ENCODE measurements at places on chromosomes 6 and 20.

- H3K27me3 ChIP-seq = no peaks in the 10 kb centered on the region
- no peak overlapping the region for H3K27ac ChIP-seq
- no peaks in the 10 kb centered on the region for H3K36me3 ChIP-seq
- DNase-seq = peak; percentile 57
- H3K4me3 ChIP-seq = no peak overlapping the region
- H3K4me1 ChIP-seq = no peaks in the 10 kb centered on the region
Observed at GRCh38 chr6:26258212-26258977, 106.6 kb upstream of the BTN3A2 start.

GRCh38 chr6:66902457-66902856, 1195.4 kb upstream of the EYS start:
- no peak overlapping the region for H3K27ac ChIP-seq
- no peaks in the 10 kb centered on the region for H3K4me1 ChIP-seq

DNA sequence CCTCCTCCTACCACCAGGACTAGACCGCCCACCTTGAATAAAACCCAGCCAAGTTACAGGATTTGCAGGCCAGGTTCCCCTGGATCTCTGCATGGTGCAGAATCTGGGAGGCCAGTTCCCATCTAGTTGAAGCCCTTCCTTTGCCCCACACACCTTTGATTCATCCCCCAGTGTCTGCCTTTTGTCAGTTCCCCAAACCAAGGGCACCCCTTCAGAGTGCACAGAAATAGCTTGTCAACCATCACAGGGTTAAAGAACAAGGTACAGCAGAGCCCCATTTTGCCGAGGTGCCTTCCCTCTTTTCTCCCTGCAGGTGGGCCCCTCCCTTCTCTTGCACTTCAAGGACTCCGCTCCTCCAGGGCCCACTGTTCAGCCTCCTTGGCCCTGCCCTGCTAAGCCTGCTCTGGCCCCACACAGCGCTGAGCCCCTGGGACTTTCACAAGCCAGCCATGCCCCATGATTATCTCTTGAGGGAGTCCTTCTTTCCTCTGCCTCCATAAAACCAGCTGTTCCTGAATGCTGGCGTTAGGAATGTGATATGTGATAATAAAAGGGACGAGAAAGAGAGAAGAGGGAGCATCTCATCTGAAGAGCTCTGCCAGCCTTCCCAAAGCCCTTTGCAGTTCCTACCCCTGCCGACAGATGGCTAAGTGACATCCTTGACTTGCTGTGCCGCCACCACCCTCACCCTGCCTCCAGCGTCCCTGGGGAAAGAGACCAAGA, 280.3 kb downstream of the CDC5L start:
- peak; percentile 87 for DNase-seq
- H3K4me3 ChIP-seq = no peak overlapping the region
- peak overlapping the region; percentile 74 for H3K27ac ChIP-seq
- no peaks in the 10 kb centered on the region for H3K27me3 ChIP-seq
- no peaks in the 10 kb centered on the region for H3K36me3 ChIP-seq

DNA sequence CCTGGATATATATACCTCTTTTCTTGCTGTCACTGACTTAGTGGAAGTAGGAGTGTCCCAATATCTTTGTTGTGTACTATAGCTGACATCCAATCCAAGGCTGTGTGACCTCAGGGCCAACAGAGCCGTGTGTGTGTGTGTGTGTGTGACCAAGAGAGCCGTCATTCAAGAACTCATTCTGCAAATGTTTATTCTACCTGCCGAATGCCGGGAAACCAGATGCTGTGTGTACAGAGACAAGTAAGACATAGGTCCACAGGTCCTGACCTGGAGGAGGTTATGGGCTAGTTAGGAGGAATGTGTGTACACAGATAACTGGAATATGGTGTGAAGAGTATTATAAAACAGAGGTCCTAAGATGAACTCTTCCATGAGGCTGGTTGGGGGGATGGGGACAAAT, 190.0 kb downstream of the DHX35 start:
- H3K4me1 ChIP-seq = no peaks in the 10 kb centered on the region
- H3K36me3 ChIP-seq = no peaks in the 10 kb centered on the region
- H3K27me3 ChIP-seq = no peaks in the 10 kb centered on the region
- no peak overlapping the region for H3K27ac ChIP-seq
- H3K4me3 ChIP-seq = no peak overlapping the region

DNA sequence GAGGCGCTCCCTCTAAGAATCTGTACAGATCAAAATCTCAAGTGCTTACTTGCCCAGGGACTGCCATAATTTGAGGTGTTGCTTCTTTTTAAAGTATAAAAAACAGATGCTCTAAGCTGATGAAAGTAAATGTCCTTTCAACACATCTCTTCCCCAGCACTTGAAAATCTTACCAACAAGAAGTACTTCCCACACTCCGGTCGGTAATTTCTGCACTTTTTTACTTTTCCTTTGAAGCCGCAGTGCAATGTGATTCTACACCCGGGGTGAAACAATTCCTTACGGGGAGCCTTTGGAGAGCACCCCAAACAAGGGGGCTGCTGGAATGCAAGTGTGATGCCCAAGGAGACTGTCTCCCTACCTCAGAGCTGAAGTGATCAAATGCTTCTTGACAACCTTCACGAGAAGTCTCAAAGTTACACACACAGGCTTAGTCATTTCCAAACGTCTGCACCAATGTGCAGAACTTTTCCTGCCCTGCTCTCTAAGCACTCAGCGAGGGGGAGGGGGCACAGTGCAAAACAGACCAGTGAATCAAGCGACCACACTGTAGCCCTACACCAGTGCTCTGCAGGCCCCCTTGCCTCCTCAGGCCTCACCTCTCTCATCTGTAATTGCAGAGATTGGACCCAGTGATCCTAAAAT, 56.7 kb downstream of the ATXN1 start:
- H3K4me3 ChIP-seq = no peak overlapping the region
- no peak overlapping the region for H3K27ac ChIP-seq
- H3K36me3 ChIP-seq = no peaks in the 10 kb centered on the region
- no peaks in the 10 kb centered on the region for H3K27me3 ChIP-seq

DNA sequence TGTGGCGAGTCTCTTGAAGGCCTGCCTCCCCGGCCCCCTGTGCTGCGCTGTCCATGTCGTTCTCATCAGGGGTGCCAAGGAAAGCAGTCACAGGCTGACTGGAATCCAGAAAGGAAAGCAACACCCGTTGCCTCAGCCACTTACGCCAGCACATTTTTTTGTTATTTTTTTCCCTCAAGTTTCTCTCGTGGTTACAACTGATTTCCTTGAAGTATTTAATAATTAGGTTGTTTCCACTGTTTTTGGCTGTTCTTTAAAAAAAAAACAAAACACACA, 17.9 kb upstream of the SLC22A1 start:
- no peaks in the 10 kb centered on the region for H3K4me1 ChIP-seq
- H3K27ac ChIP-seq = no peak overlapping the region
- no peak overlapping the region for H3K4me3 ChIP-seq
- H3K36me3 ChIP-seq = peaks cover 5% of the 10 kb centered on the region
- DNase-seq = no peak
- no peaks in the 10 kb centered on the region for H3K27me3 ChIP-seq

DNA sequence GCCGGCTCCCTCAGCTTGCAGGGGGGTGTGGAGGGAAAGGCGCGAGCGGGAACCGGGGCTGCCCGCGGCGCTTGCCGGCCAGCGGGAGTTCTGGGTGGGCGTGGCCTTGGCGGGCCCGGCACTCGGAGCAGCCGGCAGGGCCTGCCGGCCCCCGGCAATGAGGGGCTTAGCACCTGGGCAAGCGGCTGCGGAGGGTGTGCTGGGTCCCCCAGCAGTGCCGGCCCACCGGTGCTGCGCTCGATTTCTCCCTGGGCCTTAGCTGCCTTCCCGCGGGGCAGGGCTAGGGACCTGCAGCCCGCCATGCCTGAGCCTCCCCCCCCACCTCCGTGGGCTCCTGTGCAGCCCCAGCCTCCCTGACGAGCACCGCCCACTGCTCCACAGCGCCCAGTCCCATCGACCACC, 514.5 kb upstream of the GJE1 start:
- H3K4me1 ChIP-seq = no peaks in the 10 kb centered on the region
- H3K36me3 ChIP-seq = no peaks in the 10 kb centered on the region
- no peak overlapping the region for H3K4me3 ChIP-seq
- H3K27ac ChIP-seq = no peak overlapping the region
- DNase-seq = no peak
- no peaks in the 10 kb centered on the region for H3K27me3 ChIP-seq

GRCh38 chr6:15802466-15802865, 139.6 kb upstream of the DTNBP1 start:
- no peak overlapping the region for H3K27ac ChIP-seq
- no peaks in the 10 kb centered on the region for H3K27me3 ChIP-seq
- H3K36me3 ChIP-seq = no peaks in the 10 kb centered on the region
- no peaks in the 10 kb centered on the region for H3K4me1 ChIP-seq
- no peak for DNase-seq

- H3K27me3 ChIP-seq = no peaks in the 10 kb centered on the region
- DNase-seq = no peak
- H3K27ac ChIP-seq = no peak overlapping the region
- H3K4me1 ChIP-seq = no peaks in the 10 kb centered on the region
- no peak overlapping the region for H3K4me3 ChIP-seq
Observed at GRCh38 chr6:121033091-121033490, 301.2 kb downstream of the TBC1D32 start.

DNA sequence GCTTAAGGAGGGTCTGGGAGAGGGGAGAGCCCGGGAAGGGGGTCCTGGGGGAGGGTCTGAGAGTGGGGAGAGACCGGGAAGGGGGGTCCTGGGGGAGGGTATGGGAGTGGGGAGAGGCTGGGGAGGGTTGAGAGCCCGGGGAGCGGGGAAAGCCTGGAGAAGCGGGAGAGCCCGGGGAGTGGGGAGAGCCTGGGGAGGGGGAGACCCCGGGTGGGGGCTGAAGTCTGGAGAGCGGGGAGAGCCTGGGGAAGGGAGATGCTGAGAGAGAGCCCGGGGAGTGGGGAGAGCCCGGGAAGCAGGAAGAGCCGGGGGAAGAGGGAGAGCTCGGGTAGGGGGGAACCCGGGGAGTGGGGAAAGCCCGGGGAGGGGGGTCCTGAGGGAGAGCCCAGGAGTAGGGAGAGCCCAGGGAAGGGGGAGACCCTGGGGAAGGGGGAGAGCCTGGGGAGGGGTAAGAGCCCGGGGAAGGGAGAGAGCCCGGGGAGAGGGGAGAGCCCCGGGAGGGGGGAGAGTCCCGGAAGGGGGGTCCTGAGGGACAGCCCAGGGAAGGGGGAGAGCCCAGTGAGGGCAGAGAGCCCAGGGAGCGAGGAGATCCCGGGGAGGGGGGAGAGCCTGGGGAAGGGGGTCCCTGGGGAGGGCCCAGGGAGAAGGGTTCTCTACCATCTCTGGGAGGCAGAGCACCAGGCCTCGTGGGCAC, 148.5 kb downstream of the SYNDIG1 start:
- H3K36me3 ChIP-seq = no peaks in the 10 kb centered on the region
- H3K27ac ChIP-seq = no peak overlapping the region
- no peaks in the 10 kb centered on the region for H3K4me1 ChIP-seq
- H3K4me3 ChIP-seq = no peak overlapping the region

DNA sequence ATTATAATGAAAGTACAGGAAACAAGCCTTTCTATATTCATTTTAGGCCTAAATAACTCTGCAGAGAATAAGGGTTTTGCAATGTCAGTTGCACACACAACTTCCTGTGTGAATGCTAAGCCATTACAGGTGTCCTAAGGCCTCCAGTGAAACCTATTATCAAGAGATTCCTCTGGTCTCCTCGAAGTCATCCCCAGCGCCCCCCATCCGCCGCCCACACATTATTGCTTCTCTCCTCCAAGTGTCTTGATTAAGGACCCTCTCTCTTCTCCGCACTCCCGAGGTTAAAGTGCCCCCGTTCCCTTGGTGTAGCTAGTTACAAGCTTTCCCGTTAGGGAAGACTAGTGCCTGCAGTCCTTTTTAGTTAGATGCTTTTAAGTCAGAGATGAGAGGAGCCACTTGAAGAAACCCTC, 1.3 kb downstream of the HIVEP2 start:
- peak overlapping the region; percentile 14 for H3K27ac ChIP-seq
- H3K27me3 ChIP-seq = no peaks in the 10 kb centered on the region
- peak; percentile 41 for DNase-seq

All from mesendoderm (in vitro differentiated cells).